T-helper 1 cell (primary cell): ENCODE measurements at places on chromosomes 4 and X.
A peak's percentile ranks its signal among the peaks of the same experiment; 100 is the strongest.

- no peak for DNase-seq
These were observed 49.8 kb upstream of the PRSS48 start for GRCh38 chr4:151227172-151227571.

DNA sequence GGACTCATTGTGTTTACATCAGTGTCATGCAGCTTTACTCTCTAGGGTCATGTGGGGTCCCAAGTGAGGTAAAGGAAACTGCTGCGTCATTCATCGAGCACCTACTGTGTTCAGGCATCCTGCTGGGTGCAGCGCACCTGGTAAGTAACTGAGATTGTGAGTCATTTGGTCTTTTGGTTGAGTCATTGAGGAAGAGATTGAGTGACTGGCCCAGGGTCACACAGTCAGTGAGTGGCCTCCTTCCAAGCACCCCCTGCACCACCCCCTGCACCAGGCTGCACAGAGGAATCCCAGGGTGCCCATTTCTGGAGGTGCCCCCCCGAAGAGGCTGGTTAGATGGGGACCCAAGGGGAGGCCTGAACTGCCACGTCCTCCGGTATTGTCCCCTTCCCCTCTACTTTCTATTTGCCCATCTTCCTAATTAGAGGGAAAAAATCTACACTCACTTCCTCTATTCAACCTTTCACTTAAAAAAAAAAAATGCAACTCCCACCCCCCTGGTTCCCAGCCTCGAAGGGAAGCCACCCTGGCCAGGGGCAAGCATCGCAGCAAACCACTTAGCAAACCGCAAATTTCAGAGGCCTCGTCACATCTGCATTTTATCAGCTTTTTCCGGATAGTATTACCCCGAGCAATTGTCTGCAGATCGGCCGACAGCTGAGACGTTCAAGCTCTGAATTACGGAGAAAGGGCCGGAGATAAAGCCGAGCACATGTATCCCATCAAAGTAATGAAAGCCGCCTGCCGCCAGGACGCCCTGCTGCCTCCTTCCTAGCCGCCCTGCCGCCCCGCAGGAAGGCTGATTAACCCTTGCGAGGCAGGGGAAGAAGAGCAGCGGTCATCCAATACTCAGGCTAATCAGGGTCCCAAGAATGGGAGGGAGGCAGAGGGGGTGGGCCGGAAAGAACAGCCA lies 96.3 kb upstream of the MSX1 start:
- peak; percentile 86 for DNase-seq

DNA sequence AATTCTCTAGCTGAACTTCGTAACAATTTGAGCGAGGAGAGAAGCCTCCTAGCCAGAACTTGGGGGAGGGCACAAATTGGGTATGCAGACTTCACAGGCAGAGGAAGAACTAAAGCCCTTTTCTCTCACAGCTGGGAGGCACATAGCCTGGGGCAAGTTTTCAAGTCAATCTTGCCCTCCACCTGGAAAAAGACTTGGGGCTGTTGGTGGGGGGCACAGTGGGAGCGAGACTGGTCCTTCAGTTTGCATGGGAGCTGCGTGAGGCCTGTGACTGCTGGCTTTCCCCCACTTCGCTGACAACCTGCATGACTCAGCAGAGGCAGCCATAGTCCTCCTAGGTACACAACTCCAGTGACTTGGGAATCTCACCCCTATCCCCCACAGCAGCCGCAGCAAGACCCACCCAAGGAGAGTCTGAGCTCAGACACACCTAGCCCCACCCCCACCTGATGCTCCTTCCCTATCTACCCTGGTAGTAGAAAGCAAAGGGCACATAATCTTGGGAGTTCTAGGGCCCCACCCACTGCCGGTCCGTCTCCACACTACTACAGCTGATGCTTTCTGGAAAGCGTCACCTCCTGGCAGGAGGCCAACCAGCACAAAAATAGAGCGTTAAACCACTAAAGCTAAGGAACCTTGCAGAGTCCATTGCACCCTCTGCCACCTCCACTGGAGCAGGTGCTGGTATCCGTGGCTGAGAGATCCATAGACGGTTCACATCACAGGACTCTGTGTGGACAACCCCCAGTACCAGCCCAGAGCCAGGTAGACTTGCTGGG lies 160.8 kb downstream of the CBLL2 start:
- no peak for DNase-seq

DNA sequence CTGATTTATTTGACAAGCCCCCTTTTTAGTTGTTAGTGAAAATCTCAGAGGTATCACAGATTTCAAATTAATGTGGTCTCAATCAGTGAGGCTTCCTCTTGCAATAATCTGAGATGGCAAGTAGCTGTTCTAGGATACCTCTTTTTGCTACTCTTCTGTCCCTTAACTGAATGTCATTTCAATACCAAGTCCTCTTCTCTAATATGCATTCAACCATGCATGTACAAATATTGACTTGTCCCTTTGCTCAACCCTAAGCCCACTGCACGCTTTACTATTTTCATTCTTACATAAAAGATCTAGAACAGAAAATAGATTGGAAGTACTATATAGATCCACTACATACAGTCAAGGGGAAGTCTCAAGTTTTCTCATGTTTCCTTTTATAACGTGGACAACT lies 164.2 kb downstream of the CBR4 start:
- DNase-seq: no peak

GRCh38 chrX:22320236-22320873 lies 47.6 kb downstream of the CBLL2 start:
- no peak for DNase-seq

DNA sequence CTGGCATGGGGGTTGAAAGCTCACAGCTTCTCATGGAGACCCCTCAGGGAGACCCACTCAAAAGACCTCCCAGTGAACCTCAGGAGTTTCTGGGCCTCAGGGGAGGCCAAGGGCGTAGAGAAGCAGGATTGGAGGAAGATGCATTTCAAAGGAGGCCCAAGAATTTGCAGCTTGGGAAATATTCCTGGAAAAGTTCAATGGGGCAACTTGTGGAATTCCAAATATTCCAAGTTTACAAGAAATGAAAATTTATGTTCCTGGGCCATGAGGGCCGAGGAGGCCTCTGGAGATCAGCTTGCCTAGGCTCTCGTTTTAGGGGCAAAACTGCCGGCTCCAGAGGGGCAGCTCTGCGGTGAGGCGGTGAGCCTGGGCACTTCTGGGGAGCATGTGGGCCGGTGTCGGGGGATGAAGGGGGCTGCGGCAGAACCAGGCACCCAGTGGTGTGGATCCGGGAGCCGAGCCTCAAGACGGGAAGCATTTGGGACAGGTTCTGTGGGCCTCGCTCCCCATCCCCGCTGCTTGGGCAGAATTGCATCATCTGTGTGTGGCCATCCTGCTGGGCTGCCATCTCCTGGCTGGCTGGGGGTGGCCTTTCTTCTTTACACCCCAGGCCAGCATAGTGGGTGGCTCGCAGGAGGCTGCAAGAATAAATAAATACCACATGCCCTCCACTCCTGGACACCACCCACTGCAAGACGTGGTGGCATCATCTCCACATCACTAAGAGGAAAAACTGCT lies 54.6 kb upstream of the GPR78 start:
- no peak for DNase-seq

DNA sequence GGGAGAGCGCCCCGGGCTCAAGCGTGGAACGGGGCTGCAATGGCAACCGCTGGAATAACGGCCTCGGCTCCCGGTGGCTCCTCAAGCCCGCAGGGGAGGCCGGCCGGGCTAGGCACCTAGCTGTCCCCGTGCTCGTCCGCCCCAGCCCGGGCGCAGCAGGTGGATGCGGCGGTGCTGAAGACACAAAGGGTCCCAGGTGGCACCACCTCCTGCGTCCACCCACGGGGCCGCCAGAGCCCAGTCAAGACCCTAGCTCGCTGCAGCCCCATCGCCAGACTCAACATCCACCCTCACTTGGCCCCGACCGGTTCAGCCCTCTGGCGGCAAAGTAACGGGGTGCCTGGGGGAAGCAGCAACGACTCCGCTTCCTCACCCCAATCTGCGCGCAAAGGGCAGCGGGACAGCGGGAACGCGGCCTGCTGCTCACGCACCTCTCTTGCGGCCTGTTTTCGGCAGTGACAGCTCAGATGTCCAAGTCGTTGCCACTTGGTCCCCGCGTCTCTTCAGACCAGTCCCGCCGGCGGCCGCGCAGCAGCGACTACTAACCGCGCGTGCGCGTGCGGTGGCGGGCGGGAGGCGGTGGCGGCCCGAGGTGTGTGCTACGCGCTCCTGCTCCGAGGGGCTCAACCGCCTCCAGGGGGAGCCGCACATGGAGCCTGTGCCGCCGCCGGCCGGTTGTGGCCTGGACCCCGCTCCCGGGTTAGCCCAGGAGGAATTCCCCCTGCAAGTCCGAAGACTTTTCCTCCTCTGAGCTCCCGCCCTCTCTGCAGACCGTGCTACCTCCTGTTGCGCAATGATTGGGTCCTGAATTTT lies at the start of gene CLGN:
CLGN (minus strand) TSS at position 543 of the 813 bp plus-strand sequence. CDS start 14,570 bp downstream, outside the sequence.
- DNase-seq: peak; percentile 5

DNA sequence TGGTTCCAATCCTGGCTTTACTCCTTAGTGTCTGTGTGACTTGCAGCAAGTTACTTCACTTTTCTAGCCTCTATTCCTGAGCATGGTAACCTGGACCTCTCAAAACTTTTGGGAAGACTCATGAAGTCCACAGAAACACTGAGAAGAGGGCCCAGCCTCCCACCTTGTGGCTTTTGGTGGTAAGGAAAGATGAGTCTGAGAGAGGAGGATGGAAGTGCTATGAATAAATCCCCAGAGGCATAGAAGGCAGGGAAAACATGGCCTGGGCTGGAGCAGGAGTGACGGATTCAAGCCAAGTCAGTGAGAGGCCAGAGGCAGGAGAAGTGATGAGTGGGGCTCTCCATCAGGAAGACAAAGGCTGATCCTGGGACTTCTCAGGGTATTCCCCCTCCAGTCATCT lies 10.9 kb upstream of the MAGEA4 start:
- no peak for DNase-seq

GRCh38 chr4:169283114-169283509 lies 12.4 kb upstream of the SH3RF1 start:
- no peak for DNase-seq

- DNase-seq: no peak
These were observed 25.8 kb downstream of the OTUD4 start for GRCh38 chr4:145154573-145154972.

DNA sequence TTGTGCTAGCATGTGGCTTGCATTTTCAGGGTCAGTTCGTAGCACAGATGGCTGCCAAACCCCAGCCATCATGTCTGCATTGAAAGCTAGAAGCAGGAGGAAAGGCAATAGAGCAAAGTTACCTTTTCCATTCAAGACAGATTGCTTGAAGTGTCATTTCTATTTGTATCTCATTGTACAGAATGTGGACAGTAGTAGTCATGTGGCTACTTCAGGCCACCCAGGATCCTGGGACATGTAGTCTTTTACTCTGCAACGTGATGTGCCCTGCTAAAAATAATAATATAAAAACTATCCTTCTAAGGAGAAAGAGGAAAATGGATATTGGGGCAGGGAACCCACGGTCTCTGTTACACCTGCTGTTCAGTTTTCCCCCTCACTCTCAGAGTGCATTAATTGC lies 118.4 kb downstream of the RAPGEF2 start:
- no peak for DNase-seq

GRCh38 chr4:88446124-88446523 lies 10.8 kb upstream of the HERC5 start:
- DNase-seq: no peak

DNA sequence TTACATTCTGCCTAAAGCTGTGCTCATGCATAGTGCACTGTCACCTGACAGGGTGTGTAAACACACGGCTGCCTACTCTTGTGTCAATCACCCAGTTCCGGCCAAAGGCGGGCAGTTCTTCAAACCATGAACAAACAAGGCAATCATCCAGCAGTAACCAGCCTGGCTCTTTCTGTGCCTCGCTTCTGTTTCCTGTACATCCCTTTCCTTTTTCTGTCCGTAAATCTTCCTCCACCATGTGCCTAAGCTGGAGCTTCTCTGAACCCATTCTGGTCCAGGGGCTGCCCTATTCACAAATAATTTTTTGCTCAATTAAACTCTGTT lies 60.8 kb upstream of the CBR4 start:
- no peak for DNase-seq

DNA sequence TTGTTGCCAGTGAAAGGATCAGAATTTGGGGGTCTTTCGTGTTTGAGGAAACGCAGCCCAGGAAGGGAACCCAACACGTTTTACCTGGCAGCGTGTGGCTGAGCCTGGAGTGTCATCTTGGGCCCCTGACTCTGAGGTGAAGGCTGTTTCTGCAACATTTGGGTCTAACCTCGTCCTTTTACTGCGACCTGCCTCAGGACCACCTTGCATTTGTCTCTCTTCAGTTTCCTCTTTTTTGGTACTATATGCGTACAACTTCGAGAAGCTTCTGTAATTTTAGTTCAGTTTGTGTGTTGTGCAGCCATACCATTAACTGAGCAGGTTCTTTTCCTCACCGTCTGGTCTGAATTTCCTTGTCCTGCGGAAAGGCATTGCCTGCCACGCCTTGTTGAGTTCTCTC lies 61.5 kb downstream of the TMEM131L start:
- DNase-seq: no peak

GRCh38 chr4:95107004-95107403 lies 349.2 kb downstream of the BMPR1B start:
- DNase-seq: no peak

DNA sequence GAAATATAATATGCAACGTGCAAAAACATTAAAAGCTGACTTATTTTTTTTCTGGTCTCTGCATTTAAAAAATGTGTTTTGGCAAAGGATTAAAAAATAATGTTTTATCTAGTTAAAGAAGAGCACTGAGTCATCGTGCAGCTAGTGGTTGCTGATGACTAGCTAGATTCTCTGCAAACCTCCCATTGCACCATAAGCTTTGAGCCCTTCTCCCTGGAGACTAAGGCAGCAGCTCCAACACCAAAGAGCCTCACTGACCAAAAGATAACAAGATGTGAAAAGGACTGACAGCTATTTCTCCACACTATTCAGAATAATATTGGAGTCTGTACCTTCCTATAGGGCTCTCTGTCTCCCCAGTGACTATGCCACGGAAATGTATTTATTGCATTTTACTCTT lies 424.3 kb downstream of the SLITRK2 start:
- no peak for DNase-seq

DNA sequence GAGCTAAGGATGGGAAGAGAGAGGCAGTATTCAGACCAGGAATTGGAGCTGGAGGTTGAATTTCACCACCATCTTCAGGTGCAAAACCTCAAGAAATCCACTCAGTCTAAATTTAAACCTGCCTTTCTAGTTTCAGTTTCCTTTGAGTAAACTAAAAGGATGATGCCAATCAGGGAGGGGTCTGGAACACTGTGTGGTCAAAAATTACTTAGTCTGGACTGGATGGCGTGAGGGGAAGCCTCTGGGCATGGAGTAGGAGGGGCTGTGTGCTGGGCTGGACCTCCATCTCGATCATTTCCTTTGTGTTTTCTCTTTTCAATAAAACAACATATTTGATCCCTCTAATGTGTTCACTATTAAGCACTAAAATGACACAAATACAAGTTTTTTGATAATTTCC lies 120.1 kb downstream of the GC start:
- DNase-seq: no peak

DNA sequence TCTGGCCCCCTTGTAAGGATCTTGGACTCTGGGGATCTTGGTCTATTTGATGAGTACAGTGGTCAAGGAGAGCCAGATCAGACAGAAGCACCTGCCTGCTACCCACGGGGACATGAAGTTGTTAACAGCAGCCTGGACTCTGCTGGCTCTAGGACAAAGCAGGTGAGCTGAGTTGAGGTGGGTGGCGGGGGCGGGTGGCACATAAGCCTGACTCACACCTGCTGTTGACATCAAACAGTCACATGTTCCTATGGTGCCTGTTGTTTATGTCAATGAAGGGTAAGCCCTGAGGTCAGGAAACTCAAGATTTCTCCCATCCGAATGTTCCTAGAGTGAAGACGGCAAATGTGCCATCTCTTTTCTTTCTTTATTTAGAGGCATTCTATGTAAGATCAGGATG lies 50.1 kb upstream of the CLNK start:
- DNase-seq: no peak

GRCh38 chr4:7854697-7855370 lies 84.8 kb downstream of the AFAP1 start:
- DNase-seq: peak; percentile 67
